ENCODE measurements at places on chromosomes 1 and 21.

DNA sequence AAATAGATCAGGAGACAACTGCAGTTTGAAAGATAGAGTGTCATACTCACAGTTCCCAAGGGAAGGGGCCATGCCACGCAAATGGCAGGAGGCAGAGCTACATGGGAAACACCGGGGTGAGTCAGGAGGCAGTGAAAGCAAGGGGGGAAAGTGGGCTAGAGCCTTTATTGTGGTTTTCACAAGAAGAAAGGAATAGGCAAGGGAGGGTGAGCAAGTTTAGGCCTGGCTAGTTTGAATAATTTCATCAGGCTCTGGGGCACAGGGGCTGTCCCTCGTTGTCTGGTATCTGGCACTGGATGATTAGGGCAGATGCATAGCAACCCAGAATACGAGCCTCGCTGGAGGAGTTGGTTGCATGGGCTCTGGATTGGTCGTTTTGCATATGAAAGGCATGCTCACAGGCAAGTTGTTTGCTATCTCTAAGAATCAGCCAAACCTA, 17.0 kb upstream of the ITLN2 start:
- DNase-seq = no peak

DNA sequence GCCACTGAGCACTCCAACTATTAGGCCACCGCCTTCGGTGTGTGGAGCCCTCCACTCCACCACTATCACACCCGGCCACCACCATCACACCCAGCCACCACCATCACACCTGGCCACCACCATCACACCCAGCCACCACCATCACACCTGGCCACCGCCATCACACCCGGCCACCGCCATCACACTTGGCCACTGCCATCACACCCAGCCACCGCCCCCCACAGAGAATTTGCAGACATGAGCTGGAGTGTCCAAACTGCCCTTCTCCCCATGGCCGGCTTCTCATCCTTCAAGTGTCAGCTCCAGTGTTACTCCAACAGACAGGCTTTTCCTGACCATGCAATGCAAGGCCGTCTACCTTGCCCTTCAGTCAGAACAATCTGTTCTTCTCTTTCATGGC, 50.4 kb upstream of the A3GALT2 start:
- DNase-seq = no peak

GRCh38 chr1:40438391-40439015, 11.8 kb upstream of the ZFP69B start:
- DNase-seq = no peak

- no peak for DNase-seq
These were observed 63.9 kb downstream of the SDC3 start for GRCh38 chr1:30844631-30845030.

DNA sequence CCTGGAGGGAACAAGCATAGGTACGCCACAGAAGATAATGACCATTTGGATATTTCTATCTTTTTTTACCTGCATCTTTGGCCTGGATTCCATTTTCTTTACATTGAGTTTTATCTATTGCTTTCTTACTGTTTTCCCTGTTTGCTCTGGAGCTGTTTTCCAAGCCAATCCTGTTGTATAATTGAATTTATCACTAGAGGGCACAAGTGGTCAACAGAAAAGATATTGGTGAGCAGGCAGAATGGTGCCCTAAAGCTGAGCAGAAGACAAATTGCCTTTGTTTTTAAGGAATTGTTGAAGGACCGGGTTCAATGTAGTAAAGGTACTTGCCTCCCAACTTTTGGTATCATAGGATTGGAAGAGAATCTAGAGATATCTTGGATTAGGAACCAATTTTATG, 152.8 kb downstream of the PPP1R12B start:
- DNase-seq = no peak

DNA sequence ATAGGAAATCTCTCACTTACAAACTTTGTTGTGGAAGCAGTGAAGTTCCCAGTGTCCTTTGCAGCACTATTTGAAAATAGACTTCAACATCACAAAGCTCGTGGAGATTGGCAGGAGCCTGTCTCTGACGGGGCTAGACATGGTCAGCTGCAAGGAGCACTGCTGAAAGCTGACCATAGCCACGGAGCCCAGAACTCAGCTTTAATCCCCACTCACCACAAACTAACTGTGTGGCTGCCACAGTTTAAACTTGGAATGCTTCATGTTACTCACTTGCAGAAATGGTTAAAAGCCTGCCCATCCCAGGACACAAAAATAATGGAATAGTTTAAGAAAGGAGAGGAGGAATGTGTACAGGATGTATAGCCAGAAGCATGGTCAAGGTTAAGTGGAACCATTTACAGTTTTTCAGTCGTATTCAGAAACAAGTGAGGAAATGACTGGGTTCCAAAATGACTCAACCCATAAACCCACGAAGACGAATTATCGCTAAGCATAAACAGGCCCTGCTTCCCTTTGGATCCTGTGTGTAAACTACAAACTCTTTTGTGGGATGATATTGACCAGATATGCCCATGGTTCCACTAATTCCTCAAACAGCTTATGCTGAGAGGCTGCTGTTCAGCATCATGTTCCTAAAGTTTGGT, 18.2 kb downstream of the DNALI1 start:
- DNase-seq = no peak

DNA sequence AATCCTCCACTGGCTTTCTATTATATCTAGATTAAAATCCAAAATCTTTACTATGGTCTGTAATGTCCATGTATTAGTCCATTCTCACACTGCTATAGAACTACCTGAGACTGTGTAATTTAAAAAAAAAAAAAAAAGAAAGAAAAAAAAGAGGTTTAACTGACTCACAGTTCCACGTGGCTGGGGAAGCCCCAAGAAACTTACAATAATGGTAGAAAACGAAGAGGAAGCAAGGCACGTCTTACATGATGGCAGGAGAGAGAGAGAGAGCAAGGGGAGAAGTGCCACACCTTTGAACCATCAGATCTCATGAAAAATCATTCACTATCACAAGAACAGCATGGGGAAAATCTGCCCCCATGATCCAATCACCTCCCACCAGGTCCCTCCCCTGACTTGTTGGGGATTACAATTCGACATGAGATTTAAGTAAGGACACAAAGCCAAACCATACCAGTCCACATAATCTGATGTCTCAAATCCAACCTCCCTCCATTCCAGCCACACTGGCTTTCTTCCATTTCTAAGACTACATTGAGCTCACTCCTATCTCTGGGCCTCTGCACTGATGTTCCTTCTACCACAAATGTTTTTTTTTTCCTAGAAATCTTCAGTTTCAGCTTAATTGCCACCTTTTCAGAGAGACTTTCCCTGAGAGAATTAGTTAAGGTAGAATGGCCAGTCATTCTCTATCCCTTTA, 92.4 kb downstream of the EIF4G3 start:
- no peak for DNase-seq

DNA sequence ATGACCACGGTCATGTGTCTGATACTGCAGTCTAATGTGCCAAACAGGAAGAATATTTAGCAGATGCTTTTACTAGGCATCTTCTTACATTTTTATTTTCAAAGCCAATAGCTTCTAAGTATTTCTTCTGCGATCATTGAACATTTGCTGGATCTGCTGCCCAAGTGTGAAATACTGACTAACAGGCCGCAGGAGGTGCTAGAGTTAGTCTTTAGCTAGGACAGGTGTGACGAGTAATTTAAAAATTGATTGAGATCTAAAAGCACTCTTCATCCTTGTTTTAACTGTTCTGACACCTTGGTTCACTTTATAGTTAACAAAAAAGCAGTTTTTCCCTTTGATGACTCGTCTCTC, 748 bp upstream of the FAM78B start:
- DNase-seq = no peak

DNA sequence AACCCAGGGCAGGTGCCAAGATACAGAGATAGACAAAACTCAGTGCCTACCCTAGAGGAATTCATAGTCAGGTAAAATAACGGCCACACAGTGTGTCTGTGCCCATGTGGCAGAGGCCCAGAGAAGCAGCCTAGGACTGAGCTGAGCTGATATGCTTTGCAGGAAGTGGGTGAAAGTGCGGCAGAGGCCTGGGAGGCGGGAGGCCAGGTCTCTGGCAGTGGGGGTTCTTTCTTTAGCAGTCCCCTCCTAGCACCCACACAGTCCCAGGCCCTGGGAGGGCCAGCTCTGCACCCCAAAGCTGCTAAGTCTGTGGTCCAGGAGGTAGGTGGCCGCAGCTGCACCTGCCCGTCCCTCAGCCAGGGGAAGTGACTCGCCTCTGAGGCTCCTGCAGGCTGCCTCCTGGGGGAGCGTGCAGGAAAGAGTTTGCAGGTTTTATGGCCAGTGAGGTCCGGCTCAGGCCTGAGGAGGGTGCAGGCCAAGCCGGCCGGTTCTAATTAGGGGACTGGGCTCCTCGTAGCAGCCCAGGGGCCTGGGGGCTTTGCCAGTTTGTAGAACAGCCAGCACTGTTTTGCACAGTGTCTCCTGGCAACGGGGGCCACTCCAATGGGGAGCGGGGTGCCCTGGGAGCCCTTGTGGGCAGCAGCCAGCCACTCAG, 107.9 kb downstream of the SPSB1 start:
- DNase-seq = no peak

GRCh38 chr1:9242338-9242969, 7.9 kb downstream of the H6PD start:
- no peak for DNase-seq

DNA sequence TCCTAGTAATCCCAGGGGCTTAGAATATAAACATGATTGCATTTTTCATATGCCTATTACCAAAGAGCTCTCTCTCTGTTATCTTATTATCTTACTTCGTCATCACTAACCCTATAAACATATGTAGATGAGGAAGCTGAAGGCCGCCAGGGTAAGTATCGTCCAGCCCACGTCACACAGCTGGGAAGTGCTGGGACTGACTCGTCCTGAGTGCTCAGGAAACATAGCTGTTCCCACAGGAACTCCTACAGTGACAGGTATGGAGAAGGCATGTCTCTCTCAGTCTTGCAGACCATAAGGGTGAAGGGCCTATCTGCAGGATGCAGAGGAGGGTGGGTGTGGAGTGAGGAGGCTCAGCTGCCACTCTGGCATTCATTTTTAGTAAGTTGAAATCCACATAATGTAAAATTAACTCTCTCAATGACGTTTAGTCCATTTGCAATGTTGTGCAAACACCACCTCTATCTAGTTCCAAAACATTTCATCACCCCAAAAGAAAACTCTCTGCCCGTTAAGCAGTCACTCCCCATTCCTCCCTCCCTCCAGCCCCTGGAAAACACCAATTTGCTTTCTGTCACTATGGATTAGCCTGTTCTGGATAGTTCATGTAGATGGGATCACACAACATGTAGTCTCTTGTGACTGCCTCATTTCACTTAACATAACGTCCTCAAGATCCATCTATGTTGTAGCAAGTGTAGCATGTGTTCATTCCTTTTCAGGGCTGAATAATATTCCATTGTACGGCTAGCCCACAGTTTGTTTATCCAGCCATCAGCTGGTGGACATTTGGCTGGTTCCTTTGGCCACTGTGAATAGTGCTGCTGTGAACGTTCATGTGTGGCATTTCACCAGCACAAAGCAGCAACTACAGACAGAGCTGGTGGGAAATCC, 68.3 kb downstream of the TCP10L start:
- no peak for DNase-seq

- DNase-seq = no peak
These were observed 43.2 kb upstream of the ACTRT2 start for GRCh38 chr1:2977886-2978611.

GRCh38 chr1:201861448-201861847, 27.2 kb upstream of the SHISA4 start:
- DNase-seq = no peak

DNA sequence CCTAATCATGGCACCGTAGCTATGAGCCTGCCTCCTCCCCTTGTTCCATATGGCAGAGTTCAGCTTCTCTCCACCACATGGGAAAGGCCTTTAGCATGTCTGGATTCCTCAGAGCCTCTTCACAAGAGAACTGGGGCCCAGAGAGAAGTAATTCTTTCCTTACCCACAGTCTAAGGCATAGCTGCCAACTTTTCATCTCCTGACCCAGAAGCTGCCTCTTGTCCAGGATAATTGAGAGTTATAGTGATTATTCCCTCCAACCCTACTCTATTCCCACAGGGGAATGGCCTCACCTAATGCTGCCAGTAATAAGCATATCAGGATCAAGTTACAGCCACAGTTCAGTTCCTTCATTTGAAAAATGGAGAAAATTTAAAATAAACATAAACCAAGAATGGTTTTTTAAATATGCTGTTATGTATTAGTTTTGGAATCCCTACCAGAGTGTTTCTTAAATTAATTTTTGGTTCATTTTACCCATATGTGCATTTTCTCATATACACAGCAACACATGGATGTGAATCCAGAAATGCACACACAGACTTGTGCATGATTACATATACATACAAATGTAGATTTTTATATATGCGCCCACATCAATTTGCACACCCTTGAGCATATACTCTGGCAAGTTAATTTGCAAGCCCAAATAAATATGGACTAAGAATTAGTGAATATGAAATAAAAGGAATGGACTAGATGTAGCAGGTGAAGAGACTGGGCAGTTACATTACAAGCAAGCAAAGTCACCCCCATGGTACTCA, 63.9 kb upstream of the WARS2 start:
- DNase-seq = no peak

DNA sequence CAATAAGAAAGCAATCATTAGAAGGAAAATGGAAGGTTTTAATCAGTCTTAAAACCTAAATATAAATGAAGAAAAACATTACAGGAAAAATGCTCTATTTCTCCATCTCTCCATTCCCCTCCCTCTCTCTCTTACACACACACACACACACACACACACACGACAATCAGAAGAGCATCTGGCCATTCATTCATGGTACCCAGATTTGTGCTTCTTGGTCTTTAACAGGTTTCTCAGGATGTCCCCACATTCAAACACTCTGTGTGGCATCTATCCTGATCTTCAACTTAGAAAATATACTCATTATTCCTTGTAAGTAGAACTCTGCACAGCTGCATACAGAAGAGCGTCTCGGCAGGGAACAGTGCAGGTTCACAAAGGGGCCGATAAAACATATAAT, 779 bp downstream of the LRRC40 start:
- no peak for DNase-seq

- no peak for DNase-seq
These were observed 108.0 kb downstream of the PBX1 start for GRCh38 chr1:164667001-164667400.

Data from activated CD4-positive, CD25-positive, alpha-beta regulatory T cell (primary cell).